ENCODE measurements at places on chromosomes 4 and X.

DNA sequence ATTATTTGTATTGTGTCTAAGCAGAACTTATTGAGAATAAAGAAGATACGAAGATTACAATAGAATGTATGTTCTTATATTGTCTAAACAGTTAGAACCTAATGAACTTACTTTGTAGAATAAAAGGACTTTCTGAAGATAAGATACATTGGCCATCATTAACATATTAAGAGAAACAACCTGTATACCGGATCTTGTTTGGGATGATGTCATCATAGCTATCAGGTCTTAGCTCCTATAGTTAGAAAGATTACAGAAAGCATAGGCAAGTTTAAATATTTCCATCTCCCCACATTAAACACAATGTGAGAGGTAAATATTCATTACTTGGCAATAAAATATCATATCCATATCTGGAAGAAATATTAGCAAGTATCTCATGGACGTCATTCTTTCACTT lies 282.3 kb downstream of the PACRGL start:
- no peak for DNase-seq

- DNase-seq, result no peak
These were observed 101.9 kb downstream of the CEP135 start for GRCh38 chr4:56050625-56051024.

- DNase-seq, result no peak
These were observed 153.7 kb downstream of the APBB2 start for GRCh38 chr4:41060352-41061334.

GRCh38 chr4:89048906-89049601 lies 7.9 kb downstream of the FAM13A start:
- DNase-seq, result no peak

DNA sequence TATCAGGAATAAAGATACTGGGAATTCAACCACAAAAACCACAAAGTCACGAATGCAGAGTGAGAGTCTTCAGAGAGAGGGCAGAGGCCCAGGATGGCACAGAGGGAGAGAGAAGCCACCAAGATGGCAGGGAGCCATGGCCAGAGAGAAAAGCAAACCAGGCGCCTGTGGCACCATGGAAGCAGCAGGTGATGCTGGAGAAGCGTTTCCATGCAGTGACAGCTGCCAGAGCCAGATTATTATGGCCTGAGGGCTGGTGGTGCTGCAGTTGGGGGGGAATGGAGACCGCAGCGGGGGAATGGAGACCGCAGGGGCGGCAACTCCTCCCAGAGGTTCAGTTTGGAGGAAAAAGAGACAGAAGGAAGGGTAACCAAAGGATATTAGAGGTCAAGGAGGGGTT lies 5.8 kb downstream of the TAFAZZIN start:
- DNase-seq, result no peak

- DNase-seq, result no peak
These were observed 173.9 kb downstream of the PDGFRA start for GRCh38 chr4:54402880-54403480.

Measured in stimulated activated CD8-positive, alpha-beta memory T cell treated with anti-CD3 and anti-CD28 coated beads, Interleukin-15, amount 100 ng/mL, for 24 hours (primary cell).